ENCODE measurements at places on chromosomes 2 and 18.

GRCh38 chr2:239108459-239108858 is 260.6 kb downstream of the TWIST2 start:
- no peak for DNase-seq

DNA sequence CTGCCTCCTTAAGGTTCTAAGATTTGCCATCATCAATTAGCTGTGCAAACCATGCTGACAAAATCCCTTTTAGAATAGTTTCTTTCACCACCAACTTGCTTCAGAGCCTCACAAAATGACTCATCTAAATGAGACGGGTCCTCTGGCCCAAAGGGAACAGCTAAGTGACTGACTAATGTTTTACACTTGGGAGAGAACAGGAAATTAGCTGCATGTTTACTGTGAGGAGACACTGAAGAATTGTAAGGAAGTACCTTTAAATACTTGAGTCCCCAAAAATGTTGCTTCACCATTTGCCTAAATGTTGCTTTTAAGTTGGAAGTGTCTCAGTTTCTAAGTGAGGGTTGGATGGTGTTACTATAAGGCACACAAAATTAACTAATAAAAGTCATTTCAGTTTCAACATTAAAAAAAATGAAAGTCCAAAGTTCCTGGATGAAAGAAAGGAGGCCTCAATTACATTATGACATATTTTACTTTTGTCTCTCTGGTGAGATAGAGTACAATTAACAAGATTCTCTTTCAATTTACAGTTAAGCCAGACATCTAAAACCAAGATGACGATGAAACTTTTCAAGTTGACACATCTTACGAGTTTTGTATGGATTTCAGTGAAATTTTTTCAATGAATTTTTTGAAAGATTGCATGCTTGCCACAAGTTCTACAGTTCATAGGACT is 229.1 kb upstream of the FN1 start:
- peak; percentile 63 for DNase-seq

- no peak for DNase-seq
These were observed 258.5 kb downstream of the RND3 start for GRCh38 chr2:150228936-150229335.

DNA sequence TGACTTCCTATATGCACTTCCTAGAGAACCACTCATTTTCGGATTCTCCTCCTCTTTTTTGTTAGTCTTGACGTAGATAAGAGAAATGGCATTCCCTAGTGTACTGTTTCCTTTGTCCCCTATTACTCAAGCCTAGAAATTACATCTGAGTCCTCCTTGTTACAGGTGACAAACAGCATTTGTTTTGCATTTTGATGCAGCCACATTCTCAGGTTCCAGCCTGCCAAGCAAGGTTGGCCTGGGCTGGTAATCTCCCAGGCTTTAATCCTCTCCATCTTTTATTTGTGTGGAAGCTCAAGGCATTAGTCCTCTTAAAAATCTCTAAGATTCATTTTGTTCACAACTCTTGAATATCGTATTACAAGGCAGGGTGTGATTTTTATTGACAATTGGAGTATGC is 318.0 kb upstream of the NRP2 start:
- no peak for DNase-seq

- DNase-seq = no peak
These were observed 220.2 kb downstream of the CLIP4 start for GRCh38 chr2:29335396-29335795.

DNA sequence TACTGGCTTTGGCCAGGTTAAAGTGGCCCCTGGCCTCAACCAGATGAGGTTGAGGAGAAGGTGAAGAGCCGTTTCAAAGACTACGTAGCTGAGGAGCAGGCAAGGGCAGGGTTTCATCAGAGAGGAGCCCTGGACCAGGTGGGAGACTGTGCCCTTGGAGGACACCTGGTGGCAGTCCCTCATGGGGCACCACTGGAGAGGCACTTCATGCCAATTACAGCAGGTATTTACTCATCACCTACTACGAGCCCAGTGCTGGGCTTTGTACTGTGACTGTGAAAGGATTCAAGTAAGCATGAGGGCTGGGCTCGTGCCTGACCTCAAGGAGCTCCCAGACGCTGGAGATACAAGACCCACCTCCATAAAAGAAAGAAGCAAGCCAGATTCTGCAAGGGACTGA is 37.6 kb downstream of the SMAD7 start:
- DNase-seq = no peak

DNA sequence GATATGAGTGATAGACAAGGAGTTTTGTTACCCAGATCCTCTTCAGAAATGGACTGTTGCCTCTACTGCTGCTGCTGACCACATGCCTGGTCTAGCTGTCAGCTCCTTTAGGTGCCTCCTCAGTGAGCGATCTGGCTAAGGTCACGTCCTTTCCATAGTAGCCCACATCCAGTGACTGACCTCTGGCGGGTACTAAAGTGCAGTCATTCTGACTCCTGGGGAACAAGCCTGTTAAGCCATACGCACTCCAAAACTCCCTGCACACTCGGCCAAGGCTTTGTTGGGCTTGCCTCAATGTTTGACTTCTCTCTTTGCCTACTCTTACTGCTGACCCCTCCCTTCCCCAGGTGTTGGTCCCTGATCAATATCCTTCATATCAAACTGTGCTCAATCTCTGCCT is 685.2 kb downstream of the IRS1 start:
- DNase-seq = no peak

DNA sequence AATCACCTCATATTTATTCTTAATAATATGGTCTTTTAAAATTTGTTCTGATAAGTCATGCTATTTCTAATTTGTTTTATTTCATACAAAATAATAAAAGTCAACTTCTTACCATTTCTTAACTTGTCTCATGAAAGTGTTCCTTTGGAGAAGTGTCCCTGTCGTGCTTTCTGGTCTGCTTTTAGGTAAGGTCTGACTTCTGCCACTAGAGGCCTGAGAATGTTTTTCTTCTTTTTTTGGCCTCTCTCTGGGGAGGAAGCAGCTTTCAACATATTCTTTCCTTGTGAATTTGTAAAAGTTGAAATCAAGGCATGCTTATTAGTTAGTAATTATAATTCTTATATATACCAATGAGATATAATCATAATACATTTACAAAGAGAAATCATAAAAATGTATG is 39.4 kb downstream of the MAP2 start:
- no peak for DNase-seq

DNA sequence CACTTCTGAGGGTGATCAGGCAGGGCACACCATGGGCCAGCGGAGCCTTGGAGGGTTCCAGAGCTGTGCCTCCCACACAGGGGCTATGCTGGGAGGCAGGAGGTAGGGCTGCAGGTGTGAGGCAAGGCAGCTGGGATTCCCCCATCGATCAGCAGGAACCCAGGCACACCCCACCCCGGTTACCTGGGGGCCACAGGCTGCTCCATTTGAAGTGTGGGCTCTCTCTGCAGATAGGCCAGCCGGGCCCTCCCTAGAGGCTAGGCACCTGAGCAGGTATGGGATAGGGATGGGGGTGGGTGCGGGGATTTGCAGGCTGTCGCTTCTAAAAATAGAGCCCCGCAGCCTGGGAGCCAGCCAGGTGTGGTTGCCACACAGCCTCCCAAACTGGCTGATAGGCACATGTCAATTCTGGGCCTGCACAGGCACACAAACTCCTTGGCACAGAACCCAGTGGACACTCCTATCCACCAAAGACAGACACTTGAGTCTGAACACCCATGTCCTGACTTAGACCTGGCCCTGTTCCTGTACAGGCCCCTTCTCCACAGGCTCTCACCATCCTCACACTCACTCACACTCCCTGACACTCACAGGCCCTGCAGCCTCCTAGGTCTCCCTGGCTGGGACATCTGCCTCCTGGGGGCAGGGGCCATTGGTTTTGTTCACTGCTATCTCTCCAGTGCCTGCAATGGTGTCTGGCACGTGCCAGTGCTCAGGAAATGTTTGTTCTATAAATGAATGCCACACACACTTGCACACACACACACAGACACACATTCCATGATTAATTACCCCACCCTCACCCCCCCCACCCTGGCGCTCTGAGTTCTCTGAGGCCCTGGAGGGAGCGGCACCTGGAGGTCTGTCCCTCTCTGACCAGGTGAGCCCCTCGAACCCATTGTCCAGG is 73.4 kb downstream of the ZFP36L2 start:
- DNase-seq = no peak
